ENCODE measurements at places on chromosomes 7 and 10. TPM values are rescaled to one million over a fixed set of nuclear protein-coding genes. Genes with fewer than 3 reads are reported as not detected.
A peak's percentile ranks its signal among the peaks of the same experiment; 100 is the strongest.

Gene SEMA3C
- 3.0 TPM for total RNA-seq

GRCh38 chr10:1187151-1187854 is 131.1 kb downstream of the WDR37 start:
- H3K4me1 ChIP-seq, result peaks cover 30% of the 10 kb centered on the region
- DNase-seq, result no peak
- H3K4me3 ChIP-seq, result no peak overlapping the region
- peak overlapping the region; percentile 86 for H3K27ac ChIP-seq
- no peaks in the 10 kb centered on the region for H3K36me3 ChIP-seq

DNA sequence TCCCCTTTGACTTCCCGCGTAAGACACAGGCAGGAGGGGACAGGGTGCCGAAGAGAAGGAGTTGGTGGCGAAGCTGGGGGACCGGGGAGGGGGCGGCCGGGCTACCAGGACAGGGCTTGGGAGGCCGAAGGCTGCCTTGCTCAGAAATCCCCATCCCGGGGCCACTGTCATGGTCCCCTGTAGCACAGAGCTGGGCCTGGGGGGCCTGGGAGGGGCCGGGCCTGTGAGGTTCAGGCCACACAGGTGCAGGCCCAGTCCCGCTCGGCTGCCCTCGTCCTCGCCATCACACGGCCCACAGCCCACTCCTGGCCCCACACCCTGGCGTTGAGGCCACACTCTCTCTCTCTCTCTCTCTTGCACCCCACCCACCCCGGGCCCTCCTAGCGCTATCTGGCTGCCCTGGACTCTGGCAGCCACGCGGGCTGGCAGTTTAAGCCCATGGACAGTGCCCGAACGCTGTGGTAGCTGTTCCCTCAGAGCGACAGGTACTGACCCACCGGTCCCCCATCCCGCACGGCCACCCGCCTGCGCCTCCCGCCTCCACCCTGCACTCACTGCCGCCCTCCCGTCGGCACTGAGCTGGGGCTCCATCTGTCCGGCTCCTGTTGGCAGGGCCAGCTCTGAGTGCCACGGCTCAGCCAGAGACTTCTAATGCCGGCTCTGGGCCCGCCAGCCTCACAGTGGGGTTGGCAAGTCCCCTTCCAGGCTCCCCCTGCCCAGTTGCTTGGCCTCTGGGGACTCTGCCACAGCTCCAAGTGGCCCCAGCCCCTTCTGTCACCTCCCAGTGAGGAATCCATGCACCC is 28.0 kb downstream of the TTYH3 start:
- no peaks in the 10 kb centered on the region for H3K36me3 ChIP-seq
- no peaks in the 10 kb centered on the region for H3K4me1 ChIP-seq
- H3K4me3 ChIP-seq, result no peak overlapping the region
- no peak for DNase-seq

DNA sequence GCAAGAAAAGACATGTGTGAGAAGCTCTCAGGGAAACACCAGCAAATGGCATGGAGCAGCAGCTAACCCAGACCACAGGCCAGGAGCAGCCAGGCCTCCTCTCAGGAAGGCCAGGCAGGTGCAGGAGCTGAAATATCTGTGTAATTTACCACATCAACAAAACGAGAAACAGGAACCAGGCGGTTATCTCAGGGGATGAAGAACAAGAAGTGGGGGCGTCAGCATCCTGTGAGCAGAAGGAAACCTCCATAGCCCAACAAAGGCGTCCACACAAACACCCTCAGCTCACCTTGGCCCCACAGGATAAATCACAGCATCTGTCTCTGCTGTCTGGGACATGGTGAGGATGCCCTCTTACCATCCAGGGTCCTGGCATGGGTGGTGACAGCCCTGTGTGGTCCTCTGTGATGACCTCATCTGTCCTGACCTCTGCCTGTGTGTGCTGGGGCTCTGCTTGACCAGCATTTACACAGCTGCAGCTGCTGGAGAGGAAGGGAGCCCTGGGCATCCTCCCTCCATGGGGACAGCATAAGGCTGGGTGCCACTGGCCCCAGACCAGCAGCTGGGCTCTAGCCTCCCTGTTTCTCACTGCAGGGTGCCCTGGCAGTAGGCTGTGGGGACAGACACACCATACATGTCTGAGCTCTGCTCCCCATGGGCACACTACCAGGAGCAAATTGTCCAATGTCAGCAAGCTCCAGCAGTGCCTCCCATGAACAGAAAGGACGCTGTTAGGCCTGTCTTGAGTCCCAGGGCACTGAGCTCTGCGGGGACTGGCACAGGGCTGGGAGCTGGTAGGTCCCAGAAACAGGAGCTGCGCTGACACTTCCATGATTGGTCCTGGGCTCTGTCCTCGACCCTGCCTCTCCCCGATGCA is 34.6 kb downstream of the ANXA8 start:
- H3K36me3 ChIP-seq, result no peaks in the 10 kb centered on the region
- no peak for DNase-seq
- no peak overlapping the region for H3K27ac ChIP-seq
- H3K27me3 ChIP-seq, result no peaks in the 10 kb centered on the region
- no peaks in the 10 kb centered on the region for H3K4me1 ChIP-seq

GRCh38 chr10:49361178-49361554 is 34.7 kb downstream of the DRGX start:
- H3K36me3 ChIP-seq, result no peaks in the 10 kb centered on the region
- no peaks in the 10 kb centered on the region for H3K27me3 ChIP-seq
- no peak overlapping the region for H3K27ac ChIP-seq

Measured in body of pancreas (tissue), 4 donors.